ENCODE measurements at places on chromosomes 1 and 21.

DNA sequence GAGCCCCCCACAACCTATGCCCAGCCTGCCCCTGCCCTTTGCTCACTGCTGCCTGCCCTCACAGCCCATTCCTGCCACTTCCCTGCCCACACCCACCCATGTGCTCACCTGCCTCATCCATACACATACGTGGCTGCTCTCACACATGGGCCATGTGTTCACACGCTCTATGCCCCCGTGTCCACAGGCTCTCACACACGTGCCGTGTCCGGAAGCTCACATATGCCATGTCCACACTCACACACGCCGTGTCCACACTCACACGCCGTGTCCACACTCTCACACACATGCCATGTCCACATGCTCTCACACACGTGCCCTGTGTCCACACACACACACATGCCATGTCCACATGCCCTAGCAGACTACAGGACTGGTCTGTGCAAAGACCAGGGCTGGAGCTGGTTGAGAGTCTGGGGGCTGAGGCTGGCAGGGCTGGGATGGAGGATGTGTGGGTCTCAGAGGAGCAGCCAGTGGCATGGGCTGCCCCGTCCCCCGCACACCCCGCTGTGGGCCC, 583 bp upstream of the RNF223 start:
- no peak for DNase-seq

DNA sequence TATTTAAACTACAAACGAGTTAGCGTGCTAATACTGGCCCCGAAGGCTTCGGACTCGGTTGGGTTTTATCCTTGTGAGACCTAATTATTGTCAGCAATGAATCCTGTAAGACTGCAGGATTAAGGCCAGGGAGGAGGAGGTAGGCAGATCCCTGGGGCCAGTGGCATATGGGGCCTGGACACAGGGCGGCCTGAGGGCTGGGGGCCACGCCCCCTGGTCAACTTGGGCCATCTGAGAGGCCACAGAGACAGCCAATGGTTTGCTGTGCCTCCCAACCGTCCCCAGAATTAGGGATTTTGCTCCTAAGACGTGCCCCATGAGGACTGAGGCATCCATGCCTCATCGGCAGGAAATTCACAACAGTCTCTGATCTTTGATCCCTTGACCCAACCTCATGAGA, 31.1 kb upstream of the DISP3 start:
- DNase-seq: no peak

DNA sequence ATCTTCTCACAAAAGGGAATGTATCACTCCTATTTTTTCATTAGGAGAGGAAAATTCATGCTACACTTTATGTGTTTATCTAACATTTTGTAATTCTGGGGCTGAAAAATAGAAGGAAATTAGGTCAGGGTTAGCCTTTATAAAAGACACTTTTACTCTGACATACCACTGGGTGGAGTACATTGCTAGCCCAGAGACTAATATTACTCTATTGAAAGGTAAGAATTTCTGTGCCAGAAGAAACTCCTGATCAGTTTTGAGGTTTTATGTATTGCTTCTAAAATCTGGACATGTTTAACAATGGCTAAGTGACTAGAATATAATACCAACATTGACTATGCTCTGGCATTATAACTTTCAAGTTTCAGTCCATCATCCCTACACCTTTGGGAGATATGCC, 724.6 kb downstream of the USP25 start:
- DNase-seq: no peak

GRCh38 chr1:4090976-4091660, 191.0 kb upstream of the C1orf174 start:
- no peak for DNase-seq

DNA sequence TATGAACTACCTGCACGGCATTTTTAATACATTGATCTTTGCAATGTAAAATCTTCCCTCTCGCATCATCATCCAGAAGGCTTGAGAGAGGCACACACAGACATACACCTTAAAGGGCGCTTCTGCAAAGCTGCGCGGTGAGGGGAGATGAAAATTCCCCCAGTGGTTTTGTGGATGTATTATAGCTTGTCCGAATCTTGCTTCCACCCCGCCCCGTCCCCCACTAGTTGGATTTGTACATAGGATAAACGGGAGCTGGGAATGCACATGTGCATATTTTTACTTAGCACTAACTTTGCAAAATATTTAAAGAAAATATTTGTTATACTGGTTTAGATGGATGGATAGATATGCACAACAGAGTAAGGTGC, 542 bp upstream of the ASTN1 start:
- no peak for DNase-seq

DNA sequence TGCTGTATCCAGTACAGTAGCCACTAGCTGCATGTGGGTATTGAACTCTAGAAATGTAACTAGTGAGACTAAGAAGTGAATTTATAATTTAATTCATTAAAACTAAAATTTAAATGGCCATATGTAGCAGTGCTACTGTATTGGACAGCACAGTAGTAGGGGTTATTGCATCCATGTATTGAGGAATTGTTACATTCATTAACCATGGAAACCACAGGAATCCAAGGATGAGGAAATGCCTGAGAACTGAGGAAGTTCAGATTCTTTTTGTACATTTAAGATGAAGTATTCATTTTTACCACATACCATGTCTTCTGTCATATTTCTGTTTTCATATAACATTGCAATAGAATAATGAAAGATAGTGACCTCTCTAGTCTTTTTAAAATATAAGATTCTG, 2.6 kb downstream of the MTF2 start:
- peak; percentile 88 for DNase-seq

- no peak for DNase-seq
Observed at GRCh38 chr1:168742386-168742785, 13.4 kb upstream of the DPT start.

DNA sequence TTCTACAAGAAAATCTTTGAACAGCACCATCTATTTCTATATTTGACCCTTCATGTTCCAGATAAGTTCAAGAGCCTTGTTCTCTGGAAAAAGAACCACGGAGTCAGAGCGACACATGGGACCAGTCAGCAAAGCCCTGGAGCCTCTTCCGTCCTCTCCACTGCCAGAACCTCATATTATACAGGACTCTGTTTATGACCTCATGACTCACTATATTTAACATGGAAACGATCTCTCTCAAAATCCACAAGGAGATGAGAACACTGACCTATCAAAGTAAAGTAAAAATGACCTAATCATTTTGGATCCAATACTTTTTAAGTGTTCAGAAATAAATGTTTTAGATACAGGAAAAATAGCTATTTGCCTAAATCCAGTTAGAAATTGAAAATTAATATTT, 124.6 kb upstream of the KRTAP19-8 start:
- no peak for DNase-seq

- DNase-seq: peak; percentile 82
Observed at GRCh38 chr21:31604591-31605190, 54.8 kb upstream of the SOD1 start.

DNA sequence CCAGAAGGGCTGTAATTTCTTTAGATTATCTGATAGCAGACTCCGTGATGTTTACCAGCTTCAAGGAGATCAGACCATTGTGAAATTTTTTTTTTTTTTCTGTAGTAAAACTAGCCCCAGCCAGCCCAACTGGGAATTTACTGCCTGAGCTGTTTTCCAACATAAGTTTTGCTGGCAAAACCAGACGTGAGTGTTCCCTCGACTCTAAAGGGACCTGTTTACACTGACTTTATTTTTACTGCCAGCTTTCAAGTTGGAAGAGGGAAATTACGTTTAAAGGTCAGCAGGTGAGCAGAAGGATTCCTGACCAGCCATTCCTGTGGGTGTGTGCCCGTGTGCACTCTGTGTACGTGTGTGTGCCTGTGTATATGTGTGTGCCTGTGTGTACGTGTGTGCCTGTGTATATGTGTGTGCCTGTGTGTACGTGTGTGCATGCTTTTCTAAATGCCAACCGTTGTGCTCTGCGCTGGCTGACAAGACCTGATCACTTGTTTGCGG, 374 bp downstream of the MAB21L3 start:
- DNase-seq: no peak

GRCh38 chr1:114901814-114902213, 47.2 kb downstream of the SYCP1 start:
- DNase-seq: no peak

GRCh38 chr1:180796897-180797640, 115.6 kb upstream of the KIAA1614 start:
- DNase-seq: no peak

DNA sequence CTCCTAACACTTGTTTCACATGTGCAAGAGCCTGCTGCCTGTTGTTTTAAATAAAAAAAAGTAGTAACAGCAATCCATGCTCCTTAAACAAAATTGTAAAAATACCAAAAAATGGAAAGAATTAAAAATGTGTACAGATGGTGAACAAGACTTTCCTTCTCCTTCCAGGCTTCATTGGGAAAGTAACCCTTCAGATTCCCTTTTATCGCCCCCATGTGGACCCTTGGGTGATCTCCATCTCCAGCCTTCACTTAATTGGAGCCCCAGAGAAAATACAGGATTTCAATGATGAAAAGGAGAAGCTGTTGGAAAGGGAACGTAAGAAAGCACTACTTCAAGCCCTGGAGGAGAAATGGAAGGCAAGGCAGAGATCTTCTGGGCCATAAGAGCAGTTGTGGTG, 14.2 kb downstream of the VPS13D start:
- DNase-seq: peak; percentile 50

- DNase-seq: no peak
Observed at GRCh38 chr1:11482198-11482597, 3.2 kb downstream of the DISP3 start.

- DNase-seq: no peak
Observed at GRCh38 chr21:38048167-38048566, 131.9 kb upstream of the KCNJ6 start.

GRCh38 chr21:32257962-32258785, 20.7 kb downstream of the MIS18A start:
- peak; percentile 65 for DNase-seq

- peak; percentile 95 for DNase-seq
Observed at GRCh38 chr1:30912913-30913652, 4.5 kb upstream of the SDC3 start.

GRCh38 chr1:90781534-90781933, 64.4 kb upstream of the BARHL2 start:
- DNase-seq: no peak

- DNase-seq: peak; percentile 83
Observed at GRCh38 chr1:58561633-58562032, 15.1 kb upstream of the OMA1 start.

GRCh38 chr21:38478782-38479181, 19.5 kb downstream of the ERG start:
- peak; percentile 82 for DNase-seq

DNA sequence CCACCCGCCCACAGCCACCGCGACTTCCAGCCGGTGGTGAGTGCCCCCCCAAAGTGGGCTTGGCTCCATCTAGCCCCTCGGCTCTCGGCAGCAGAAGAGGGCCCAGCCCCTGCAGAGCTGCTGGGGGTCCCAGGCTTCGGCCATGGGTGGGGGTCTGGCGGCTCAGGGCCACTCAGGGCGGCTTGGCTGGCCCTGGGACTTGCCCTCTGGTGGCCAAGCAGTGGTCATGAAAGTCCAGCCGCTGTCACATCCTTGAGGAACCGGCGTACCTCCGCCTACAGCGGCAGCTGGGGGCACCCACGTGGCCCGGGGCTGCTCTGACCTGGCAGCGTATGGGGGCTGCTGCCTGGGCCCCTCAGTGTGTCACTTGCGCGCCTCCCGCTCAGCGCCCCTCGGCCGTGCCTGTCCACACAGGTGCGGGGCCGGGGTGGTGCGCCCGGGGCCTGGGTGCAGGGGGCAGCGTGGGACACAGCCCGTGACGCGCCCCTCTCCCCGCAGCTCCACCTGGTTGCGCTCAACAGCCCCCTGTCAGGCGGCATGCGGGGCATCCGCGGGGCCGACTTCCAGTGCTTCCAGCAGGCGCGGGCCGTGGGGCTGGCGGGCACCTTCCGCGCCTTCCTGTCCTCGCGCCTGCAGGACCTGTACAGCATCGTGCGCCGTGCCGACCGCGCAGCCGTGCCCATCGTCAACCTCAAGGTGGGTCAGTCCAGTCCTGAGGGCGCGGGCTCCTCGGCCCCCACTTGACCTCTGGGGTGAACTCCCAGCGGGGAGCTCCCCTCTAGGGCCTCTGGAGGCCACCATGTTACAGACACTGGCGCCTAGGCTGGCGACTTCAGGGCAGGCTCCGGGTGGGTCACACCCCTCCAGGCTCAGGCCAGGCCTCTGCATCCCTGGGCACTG, 32.4 kb downstream of the SLC19A1 start:
- no peak for DNase-seq

DNA sequence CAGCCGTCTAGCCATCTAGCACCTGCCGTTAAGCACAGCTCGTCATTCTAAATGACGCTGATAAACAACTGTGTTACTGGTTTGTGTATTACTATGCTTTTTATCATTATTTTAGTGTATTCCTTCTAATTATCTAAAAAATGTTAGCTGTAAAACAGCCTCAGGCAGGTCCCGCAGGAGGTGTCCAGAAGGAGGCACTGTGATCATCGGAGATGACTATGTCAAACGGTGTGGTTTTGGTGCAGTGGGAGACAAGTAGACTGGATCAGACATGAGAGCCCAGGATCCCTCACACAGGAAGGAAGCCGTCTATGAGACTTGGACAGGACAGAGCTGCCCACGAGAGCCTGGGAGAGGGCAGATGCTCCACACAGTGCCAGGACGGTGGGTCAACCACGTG, 55.3 kb upstream of the COL6A1 start:
- no peak for DNase-seq

- DNase-seq: peak; percentile 35
Observed at GRCh38 chr1:18927654-18928272, 25.4 kb upstream of the ALDH4A1 start.

GRCh38 chr1:9591669-9592509, 3.2 kb downstream of the TMEM201 start:
- peak; percentile 19 for DNase-seq

- no peak for DNase-seq
Observed at GRCh38 chr1:185440877-185441276, 123.8 kb upstream of the IVNS1ABP start.

DNA sequence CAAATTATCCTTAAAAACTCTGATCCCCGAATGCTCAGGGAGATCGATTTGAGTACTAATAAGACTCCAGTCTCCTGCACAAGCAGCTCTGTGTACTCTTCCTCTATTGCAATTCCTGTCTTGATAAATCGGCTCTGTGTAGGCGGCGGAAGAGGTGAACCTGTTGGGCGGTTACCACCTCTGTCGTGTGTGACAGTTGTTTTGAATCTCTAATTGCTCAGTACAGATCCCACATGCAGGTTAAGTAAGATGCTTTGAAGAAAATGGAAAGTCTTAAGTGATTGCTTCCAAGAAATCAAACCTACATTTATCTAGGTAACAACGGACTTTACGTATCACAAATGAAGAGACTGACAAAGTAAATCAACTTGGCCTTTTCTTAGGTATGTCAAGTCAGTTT, 35.5 kb downstream of the COA6 start:
- DNase-seq: no peak

- no peak for DNase-seq
Observed at GRCh38 chr21:45997495-45998275, 16.1 kb downstream of the COL6A1 start.

DNA sequence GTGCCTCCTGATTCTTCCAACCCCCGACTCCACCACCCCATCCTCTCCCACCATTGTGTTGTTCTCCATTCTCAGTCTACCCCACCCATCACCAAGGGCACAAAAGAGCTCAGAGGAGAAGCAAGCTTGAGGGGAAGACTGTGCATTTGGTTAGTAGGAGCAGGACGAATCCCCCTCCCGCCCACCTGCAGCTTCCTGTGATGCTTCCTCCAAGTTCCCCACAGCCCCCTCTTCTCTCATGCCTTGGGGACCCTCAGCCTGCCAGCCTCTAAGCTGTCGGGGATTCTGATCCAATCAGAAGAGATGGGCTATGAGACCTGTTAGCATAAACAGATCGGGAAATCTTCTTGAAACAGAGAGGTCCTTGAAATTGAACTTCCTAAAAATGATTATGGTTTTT, 22.2 kb upstream of the CAPZB start:
- DNase-seq: peak; percentile 32

Data from inflammatory macrophage (primary cell).